ENCODE measurements at places on chromosomes 7 and 10.

DNA sequence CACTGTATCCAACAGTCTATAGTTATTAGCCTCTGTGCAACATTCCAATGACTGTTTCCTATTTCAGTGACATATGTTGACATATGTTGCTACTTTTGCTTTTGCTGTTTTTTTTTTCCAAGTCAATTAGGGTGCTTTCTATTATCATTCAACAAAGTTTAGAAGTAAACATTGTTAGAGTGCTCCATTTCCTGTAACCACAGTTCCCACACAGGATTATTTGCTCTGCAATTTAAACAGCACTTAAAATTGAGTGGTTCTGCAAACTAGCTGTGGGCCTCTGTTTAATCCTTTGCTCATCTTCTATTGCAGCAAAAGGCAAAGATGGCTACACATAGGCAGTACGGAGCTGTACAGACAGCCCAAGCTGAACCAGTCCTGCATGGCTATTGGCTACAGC is 46.5 kb upstream of the PTN start:
- no peak for DNase-seq

- no peak for DNase-seq
These were observed 158.0 kb downstream of the CDH23 start for GRCh38 chr10:71554671-71555070.

GRCh38 chr10:125137601-125138438 is 22.5 kb downstream of the CTBP2 start:
- no peak for DNase-seq

- DNase-seq = no peak
These were observed 146.5 kb downstream of the SFMBT2 start for GRCh38 chr10:7264313-7264756.
